ENCODE measurements at places on chromosomes 11 and 22.

GRCh38 chr11:110973401-110973980, 261.3 kb upstream of the ARHGAP20 start:
- DNase-seq, result no peak

GRCh38 chr22:24421428-24421931, 5.9 kb upstream of the ADORA2A start:
- no peak for DNase-seq

DNA sequence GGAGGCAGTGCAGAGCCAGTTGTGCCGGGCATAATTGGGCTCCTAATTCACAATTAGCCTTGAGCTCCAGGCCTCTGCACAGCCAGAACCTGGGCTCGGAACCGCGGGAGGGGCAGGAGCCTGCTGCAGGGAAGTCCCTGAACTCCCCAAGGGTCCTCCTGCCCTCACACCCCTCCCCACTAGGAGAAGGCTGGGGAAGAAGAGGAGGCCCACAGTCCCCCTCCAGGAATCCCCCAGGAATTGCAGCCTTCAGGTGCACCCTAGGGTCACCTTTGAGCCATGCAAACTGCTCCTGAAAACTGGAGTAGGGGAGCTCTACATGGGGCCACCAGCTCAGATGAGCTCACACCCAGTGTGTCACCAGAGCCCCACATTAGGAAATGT, 93.8 kb upstream of the LMO1 start:
- no peak for DNase-seq

- no peak for DNase-seq
Observed at GRCh38 chr11:122004446-122004845, 111.6 kb downstream of the BLID start.

DNA sequence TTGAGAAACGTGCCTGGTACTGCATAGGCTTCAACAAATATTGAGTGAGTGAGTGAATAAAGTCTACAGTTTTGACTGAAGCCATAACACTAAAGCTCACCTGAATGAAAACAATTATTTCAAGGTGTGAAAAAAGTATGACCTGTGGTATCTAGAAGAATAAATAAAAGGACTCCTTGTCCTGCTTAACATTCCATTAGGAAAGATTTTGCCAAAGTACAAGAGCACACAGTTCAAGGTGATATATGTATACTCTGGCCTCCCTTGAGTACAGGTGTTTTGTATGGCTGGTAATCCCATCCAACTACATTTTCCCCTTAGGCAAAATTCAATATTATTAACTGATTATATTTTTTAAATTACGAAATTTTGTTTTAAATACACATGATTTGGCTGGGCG, 1.8 kb upstream of the CREBZF start:
- no peak for DNase-seq

DNA sequence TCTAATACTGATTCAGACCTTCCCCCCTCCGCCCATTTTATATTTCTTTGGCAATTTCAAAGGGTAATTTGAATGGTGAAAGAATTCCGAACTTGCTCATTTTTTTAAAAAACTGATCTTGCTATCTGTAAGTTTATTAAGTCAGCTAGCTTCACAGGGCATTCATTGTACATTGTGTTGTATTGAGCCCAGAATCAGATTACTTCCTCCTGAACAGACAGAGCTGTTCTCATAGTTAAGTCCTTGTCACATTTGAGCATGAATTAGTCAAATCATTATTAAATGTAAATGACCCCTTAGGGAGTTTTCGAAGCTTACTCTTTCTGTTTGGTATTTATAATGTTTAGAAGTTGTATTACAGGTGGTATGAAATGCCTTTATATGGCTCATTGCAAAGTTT, 34.4 kb downstream of the CYP2R1 start:
- no peak for DNase-seq

- no peak for DNase-seq
Observed at GRCh38 chr11:102111787-102112508, 1.7 kb downstream of the YAP1 start.

- no peak for DNase-seq
Observed at GRCh38 chr11:94721565-94722292, 46.4 kb upstream of the AMOTL1 start.

Data from type B pancreatic cell (in vitro differentiated cells).